ENCODE measurements at places on chromosomes 11 and 22.

DNA sequence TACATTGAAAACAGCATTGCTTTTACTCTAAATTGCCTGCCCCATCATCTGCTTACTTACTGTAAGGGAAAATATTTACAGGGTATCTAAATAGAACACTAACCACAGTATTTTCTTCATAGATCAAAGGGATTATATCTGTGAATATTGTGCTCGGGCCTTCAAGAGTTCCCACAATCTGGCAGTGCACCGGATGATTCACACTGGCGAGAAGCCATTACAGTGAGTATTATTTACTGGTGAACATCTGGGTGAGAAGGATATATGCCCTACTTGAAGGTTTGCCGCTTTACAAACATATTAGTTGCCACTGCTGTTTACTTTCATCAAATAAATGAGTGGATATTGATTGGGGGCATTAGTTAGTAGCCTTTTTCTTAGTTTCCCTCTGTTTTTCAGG lies 5.9 kb upstream of the CNTF start:
- DNase-seq: no peak

- DNase-seq: no peak
These were observed 40.9 kb upstream of the ETS1 start for GRCh38 chr11:128628325-128628673.

DNA sequence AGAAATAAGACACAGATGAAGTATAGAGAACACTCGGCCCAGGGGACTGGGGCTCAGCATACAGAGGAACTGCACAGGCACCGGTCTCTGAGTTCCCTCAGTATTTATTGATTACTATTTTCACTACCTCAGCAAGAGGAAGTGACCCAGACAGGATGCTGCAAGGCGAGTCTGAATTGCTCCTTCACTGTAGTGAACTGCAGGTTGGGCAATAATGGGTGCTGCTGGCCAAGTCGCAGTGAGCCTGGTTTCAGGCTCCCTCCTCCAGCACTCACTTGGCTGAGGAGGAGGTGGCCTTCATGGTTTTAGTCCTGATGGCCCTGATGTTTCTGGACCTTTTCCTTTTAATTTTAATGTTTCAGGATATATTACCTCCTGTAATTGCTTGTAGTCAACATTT lies 10.4 kb downstream of the OR52K2 start:
- no peak for DNase-seq

DNA sequence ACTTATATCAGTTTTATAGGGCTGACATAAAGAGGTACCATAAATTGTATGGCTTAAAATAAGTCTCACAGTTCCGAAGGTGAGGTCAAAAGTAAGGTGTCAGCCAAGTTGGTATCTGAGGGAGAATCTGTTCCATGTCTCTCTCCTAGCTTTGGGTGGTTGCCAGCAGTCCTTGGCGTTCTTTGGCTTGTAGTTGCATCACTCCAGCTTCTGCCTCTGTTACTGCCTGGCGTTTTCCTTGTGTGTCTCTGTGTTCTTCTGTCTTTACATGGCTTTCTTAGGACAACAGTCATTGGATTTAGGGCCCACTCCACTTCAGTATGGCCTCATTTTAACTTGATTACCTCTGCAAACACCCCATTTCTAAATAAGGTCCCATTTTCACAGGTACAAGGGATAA lies 16.7 kb downstream of the MMP7 start:
- no peak for DNase-seq

DNA sequence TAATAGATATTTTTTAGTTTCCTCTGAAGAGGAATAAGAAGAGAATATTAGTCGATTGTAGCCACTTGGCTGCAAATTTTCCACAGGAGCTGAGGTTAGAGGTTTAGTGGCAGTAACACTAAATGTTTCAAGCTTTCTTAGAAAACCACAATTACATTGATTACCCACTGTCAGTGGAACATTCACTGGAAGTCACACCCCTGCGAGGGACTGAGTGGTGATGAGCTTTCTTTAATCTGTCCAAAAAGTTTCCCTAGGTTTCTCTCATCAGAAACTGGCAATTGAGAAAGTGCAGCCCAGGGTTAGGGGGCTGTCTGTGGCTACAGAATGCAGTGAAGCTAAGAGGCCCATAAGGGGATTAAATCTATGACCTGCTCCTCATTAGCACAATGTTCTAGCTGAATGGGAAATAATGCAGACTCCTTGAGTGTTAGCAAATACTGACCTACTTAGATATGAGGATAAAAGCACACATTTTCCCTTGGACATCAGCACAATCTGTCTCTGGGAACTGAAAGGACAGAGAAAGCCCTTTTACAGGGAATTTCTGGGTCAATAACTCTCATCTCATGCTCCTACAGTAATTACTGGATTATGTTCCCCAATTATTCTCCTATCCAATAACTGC lies 189.5 kb downstream of the FAM76B start:
- DNase-seq: no peak

DNA sequence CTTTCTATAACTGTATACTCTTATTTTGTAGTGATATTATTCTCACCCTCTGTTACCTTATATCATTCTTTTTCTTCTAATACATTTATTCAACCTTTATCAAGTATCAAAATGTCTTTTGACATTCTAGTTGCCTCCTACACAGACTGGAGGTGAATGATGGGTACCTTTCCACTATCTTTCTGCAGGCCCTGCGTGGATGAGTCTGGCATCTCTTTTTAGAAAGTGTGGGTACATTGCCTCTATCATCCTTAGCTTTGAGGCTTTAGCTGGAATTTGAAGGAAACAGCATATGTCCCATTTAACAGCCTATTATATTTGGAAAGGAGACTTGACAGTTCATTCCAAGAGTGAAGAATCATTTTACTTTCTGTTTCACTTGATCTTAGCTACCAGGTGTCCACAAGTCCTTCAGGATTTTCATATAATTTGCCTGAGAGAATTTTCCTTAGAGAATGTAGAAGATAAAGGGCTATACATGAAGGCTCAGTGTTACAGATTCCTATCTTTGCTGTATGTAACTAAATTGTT lies 192.0 kb downstream of the CWF19L2 start:
- no peak for DNase-seq

- no peak for DNase-seq
These were observed 155.1 kb downstream of the HIPK3 start for GRCh38 chr11:33412241-33412640.

DNA sequence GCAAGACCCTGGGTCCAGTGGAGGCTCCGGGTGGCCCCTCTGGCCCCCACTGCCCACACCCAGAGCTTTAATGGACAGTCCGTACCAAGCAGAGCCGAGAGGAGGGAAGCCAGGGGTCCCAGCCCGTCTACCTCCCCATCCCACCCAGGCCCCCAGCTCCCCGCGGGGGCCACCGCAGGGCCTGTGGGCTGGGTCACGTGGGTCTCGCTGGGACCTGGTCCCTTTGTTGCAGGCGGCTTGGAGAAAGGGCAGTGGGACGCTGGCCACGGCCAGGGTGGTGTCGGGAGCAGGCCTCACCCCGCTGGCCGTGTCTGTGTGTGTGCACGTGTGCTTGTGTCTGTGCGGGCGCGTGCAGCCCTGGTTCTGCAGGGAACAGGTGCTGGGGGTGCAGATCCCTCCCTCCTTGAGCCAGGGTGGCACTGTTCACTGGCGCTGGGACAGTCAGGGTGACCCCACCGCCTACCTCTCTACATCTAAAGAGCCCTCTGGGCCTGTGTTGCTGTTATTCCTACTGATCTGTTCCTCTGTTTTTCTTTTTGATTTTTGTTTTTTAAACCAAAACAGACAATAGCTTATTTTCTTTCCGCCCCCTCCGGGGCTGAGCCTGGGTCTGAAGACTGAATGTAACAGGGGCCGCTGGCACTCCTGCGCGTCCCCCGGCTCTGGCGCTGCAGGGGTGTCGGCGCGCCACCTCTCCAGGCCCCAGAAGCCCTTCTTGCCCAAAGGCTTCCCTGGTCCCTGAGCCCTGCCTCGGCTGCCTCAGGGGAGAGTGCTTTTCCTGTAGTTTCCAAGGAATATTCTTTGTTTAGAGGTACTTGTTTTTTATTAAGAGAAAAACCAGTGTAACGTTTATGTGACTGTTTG lies 20.1 kb upstream of the TMEM191C start:
- no peak for DNase-seq

DNA sequence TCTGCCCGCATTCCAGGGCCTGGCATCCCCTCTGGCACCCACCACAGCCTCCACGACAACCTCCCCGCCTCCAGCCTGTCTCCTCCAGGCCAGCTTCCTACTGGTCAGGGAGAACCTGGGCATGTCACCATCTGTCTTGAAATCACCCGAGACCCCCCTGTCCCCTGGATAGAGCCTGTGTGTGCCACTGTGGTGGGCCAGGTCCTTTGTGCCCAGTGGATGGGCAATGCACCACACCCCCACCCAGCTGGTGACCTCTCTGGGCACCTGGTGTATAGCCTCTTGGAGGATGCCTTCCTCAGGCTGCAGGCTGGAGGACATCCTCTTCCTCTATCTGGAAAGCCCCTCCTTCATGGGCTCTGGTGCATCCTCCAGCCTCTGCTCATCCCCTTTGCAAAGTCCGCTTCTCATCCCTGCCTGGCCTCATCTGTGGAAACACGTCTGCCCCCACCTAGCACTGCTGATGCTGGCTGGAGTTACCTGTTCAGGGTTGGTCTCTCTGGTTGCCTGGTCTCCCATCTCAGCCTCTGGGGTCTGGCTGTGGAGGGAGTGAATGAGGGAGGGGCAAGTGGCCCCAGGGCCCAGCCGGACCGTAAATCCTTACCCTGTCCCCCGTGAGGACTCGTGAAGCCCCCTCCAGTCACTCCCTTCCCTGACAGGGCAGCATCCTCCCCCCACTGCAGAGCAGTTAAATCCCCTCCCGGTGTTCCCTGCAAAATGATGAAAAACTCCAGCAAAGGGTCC lies 589.6 kb downstream of the TBC1D22A start:
- DNase-seq: no peak

GRCh38 chr11:66676931-66677598 lies 622 bp downstream of the RBM4B start:
- no peak for DNase-seq

DNA sequence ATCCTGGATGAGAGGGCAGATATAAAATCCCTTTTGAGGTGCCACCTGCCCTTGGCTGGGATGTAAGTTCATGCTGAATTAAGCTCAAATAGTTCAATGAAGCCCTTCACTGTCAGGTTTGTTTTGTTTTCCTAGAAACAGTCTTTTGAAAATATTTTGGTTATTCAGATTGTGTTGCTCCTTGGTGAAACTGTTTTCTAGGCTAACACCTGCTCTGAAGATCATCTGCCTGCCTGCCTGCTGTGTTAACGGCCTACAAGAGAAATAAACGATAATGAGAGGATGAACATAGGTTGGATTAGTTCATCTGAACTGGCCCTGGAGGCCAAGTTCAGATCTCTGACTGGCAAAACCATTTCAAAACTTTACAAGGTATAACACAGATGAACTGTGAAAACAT lies 67.4 kb downstream of the ZBTB44 start:
- DNase-seq: no peak

GRCh38 chr11:64226507-64227051 lies 505 bp downstream of the NUDT22 start:
- DNase-seq: no peak

GRCh38 chr22:25064894-25065560 lies 112.5 kb downstream of the KIAA1671 start:
- no peak for DNase-seq

DNA sequence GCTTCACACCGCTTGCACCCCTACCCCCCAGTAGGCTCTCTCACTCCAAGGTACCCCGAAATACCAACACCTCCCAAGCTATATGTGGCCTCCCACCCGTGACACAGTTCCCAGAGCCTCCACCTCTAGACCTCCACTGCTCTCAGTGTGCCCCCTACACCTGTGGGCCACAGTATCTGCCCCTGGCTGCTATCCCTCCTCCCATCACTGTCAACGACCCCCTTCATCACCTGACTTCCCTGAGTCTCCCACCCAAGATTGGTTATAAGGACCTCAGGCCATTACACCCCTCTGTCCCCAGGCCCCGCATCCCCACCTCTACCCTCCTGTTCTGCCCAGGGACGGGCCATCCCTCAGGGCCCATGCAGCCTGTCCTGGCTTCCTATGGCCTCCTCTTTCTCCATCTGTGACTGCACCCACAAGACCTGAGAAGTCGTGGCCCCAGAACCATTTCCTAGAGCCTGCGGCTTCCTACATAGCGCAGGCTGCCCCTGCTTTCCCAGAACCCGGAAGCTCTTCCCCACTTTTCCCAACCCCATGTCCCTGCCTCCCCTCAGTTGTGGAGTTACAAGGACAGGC lies 734 bp downstream of the ACR start:
- no peak for DNase-seq

GRCh38 chr11:35134403-35135148 lies 4.4 kb upstream of the CD44 start:
- no peak for DNase-seq

- no peak for DNase-seq
These were observed 231.2 kb downstream of the TBC1D22A start for GRCh38 chr22:46993633-46994032.

GRCh38 chr11:1559111-1559951 lies 12.7 kb downstream of the DUSP8 start:
- DNase-seq: no peak

DNA sequence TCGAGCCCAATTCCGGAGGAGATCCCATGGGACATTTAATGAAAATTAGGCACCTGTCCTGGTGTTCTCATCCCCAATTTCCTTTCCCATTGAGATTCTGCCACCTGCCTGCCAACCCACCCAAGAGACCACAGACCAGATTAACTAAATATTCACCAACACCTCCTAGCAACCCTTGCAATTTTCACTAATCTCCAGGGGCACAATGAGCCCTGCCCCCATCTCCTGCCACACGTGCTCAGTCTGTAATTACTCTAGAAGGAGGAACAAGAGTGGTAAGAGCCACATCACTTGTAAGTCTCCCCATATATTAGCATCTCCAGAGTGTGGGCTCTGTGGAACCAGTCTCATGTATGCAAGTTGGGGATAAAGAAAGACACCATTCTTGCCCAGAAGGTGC lies 38.0 kb downstream of the IL18BP start:
- no peak for DNase-seq

- no peak for DNase-seq
These were observed 1.1 kb upstream of the PHLDB1 start for GRCh38 chr11:118606157-118606843.

- no peak for DNase-seq
These were observed 163.9 kb downstream of the ADAMTS15 start for GRCh38 chr11:130612291-130612851.
